ENCODE measurements at places on chromosomes 12 and 14. TPM values are rescaled to one million over a fixed set of nuclear protein-coding genes. Genes with fewer than 3 reads are reported as not detected.
A peak's percentile ranks its signal among the peaks of the same experiment; 100 is the strongest.

GRCh38 chr12:52210186-52210924 lies 18.5 kb upstream of the KRT80 start:
- peak; percentile 63 for ATAC-seq

B4GALNT3 gene
- total RNA-seq = 1.4 TPM

DNA sequence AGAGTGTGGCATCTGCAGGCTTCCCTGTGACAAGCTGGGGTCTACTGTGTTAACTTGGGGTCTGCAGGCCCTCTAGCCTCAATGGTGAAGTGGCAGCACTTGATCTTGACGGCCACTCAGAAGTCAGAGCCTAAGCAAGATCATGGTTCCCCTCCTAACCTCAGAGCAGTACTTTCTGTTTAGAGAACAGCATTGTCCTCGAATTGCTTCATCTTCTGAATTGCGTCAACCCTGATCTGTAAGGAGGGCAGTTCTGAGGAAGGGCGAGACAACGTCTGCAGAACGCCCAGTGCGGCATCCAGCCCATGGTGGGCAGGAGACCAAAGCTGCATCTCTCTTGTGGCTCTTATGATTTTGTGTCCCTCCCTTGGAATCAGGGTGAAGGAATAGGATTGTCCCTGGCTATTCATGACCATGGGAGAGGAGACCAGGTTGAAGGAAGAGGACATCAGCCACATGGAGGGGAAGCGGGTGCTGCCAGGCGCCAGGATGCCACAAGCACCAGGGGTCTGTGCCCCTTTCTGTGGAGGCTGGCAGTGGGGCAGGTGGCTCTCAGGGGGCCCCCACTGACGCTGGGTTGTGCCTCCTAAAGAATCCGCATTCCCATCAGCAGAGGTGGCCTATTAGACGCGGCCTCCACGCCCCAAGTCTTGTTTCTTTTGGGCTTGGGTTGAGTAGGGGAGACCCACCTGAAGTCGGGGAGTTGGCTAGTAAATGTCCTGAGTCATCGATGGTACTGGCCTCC lies 2.2 kb downstream of the SERPINA9 start:
- no peak for ATAC-seq

ESR2 gene
- total RNA-seq = not detected

GRCh38 chr14:102711946-102712345 lies 65.3 kb upstream of the TRAF3 start:
- no peak for ATAC-seq

FLVCR2 gene
- 1.9 TPM for total RNA-seq

GRCh38 chr12:29782871-29783772 lies 620 bp downstream of the TMTC1 start:
- ATAC-seq = peak; percentile 47

DNA sequence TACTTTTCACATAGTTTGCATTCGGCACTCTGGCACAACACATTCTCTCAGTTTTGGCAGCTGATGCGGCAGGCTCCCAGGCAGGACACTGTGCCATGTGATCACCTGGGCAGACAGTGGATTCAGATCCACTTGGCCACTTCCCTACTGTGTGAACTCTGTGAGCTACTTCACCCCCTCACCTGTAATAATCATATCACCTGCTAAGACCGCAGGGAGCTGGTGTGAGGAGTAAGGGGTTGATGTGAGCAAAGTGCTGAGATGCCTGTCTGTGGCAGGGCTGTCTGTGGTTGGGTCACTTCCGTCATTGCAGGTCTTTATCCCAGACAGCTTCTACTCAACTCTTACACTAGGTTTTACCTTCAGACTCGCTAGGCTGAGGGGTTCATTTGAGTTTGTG lies 50.4 kb upstream of the AMN start:
- no peak for ATAC-seq

CD163L1 gene
- total RNA-seq = 3.2 TPM

DNA sequence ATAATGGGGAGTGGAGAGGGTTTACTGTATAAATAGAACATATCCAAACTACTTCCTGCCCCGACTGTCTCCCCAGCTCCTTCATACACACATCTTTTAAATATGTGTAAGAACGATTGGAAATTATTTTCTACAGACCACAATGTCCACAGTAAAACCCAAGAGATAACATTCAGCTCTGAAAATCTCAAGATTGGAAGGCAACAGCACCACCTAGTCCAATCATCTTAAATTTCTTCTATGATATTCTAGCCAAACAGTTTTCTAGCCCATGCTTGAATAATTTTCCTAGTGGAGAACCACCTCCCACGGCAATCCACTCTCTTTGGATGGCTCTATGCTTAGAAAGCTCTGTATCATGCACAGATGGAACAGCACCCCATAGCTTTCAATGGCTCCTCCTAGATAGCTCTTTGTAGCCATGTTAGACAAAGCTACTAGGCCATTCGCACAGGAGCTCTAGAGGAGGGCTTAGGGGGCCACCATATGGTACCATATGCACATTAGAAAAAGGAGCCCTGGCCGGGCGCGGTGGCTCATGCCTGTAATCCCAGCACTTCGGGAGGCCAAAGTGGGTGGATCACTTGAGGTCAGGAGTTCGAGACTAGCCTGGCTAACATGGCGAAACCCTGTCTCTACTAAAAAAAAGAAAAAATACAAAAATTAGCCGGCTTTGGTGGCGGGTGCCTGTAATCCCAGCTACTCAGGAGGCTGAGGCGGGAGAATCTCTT lies 18.1 kb downstream of the VDR start:
- no peak for ATAC-seq

DNA sequence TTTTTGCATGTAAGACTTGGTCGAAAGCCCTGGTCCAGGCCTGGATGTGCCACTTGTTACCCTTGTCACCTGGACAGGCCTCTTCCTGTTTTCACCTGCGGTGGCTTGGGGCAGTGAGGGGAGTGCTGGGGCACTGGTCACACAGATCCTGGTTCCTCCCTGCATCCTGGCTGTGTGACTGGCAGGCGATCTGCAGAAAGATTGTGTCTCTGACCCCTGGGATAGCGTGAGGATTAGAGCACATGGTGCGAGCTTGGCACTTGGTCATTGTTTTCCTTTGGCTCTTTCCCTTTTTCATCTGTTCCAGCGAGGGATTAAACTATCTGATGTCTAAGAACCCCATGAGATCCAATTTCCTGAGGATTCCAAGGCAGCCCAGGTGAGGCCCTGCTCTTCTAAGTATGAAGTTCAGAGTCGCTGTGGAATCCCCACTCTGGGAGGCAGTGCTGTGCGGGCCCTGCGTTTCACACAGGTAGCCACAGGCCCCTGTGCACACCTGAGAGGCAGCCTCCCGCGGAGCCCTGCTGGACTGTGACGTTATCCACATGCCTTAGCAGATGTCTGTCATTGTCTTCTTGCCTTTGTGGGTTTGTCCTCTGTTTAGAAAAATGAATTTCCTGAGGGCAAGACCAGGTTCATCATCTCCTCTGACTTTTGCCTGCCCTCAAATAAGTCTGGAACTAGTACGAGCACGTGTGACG lies 288.4 kb downstream of the CACNA1C start:
- no peak for ATAC-seq

RAP1B gene
- total RNA-seq = 131 TPM
